ENCODE measurements at places on chromosomes 11 and 22.

DNA sequence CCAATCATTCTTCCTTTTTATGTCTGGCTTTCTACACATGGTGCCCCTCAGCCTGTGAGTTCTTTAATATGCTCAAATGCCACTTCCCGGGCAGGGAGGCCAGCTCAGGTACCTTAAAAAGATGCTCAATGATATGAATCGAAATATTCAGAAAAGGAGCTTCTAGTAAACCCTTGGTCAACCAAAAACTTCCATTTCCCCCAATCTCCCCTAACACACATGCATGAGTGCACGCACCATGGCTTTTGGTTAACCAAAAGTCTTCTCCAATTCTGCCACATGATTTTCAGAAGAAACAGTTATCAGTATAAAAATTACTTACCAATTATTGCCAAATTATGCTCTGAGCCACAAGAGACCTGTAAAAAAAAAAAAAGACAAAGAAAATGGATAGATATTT is 135.0 kb downstream of the SERGEF start:
- no peak for DNase-seq

DNA sequence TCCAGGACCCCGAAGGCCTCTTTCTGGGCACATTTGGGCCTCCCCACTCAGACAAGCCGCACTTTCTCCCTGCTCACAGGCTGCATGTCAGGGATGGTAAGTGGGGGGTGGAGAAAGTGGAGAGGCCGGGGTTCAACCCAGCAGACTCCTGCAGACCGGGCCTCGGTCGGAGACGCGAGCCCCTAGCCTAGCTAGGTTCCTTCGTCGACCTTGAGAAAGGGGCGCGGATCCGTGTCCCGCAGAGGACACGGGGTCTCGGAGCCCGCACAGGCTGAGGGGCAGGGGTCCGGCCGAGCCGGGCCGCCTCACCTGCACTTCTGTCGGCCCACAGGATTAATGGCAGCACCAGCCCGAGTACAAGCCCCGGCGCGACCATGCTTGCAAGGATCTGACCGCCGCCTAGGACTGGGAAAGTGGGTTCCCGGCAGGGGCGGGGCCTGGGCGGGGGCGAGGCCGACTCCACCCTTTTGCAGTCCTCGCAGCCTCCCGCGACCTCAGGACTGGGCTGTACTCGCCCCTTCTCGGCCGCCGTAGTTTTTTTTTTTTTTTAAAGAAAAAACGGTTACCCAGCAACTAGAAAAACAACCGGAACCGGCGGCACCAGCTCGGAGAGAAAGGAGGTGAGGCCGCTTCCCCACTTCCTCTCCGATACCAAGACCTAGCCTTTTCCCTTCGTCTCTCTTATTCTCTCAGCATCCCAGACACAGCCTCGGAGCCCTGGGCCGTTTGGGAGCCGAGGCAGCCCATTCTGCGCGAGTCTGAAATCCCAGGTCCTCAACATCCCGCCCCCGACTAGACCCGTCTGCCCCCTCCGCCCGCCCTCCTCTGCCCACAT is at the start of the genes SIAE and SPA17:
Gene SIAE (minus strand): TSS at position 407 of the 835 bp plus-strand sequence. CDS start 31 bp downstream, at position 376.
Gene SPA17 (plus strand): TSS at position 572 of the 835 bp plus-strand sequence. CDS start 1,361 bp downstream, outside the sequence.
- peak; percentile 99 for DNase-seq

- no peak for DNase-seq
These were observed 37.0 kb upstream of the HEPHL1 start for GRCh38 chr11:93984196-93984567.

DNA sequence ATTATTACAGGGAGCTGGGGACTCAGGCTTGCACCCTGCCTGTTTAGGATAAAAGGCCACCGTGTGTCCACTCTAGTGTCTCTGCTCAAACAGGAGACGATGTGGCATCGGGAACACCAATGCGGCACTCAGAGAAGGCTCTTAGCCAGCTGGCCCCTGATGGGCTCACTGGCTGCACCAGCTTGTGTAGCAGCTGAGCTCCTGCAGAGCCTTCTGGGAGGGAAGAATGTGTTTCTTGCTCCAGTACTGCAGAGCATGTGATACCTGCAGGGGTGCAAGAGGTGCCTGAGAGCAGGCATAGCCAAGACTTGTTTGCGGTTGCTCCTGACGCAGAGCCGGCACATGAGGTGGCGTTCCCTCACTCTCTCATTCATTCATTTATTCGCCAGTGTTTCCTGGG is 44.4 kb upstream of the KCNQ1OT1 start:
- no peak for DNase-seq

DNA sequence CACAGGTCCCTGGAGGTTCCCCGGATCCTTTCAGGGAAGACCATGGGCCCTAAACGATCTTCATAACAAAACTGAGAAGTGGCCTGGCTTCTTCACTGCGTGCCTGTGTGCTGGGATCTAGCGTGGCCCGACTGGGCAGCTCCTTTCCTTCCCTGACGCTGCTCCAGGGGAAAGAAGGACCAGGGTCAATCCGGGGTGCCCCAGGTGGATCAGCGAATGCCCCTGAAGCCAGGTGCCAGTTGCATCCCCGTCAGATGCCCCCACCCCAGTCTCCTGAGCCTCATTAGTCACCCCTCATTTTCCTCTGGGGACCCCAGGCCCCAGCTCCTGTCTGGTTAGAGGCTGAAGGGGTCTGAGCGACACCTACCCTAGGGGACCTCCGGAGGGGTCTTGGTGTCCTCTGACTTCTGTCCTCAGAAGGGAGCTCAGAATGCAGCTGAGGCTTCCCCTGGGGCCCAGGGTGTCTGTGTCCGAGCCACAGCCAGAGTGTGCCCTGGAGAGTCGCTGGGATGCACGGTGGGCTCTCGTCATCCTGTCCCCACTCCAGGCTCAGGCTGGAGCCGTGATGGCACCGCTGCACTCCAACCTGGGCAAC is 18.7 kb upstream of the MUC6 start:
- DNase-seq: no peak

GRCh38 chr11:103587901-103588788 is 448.3 kb upstream of the DDI1 start:
- DNase-seq: no peak

DNA sequence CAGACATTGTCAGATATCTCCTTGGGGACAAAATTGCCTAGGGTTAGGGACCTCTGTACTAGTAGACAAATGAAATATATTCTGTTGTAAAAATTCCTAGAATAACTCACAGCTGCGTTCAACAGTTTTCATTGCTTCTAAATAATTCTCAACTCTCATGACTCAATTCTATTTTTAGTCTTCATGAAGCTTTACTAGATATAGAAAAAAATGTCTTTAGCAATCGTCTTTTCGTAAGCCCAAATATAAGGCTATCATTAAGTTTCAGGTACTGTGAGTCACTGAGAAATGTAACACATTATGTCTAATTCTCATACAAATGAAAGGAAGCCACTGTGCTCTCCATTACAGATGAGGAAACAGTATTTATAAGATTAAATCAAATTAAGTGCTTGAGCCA is 6.4 kb downstream of the MMP12 start:
- no peak for DNase-seq

- no peak for DNase-seq
These were observed 126.7 kb downstream of the CTTN start for GRCh38 chr11:70525006-70525405.

GRCh38 chr11:103167166-103167565 is 57.9 kb downstream of the DYNC2H1 start:
- no peak for DNase-seq

- no peak for DNase-seq
These were observed 37.2 kb downstream of the FAR1 start for GRCh38 chr11:13705710-13706109.

GRCh38 chr22:33076343-33076742 is 18.2 kb upstream of the SYN3 start:
- peak; percentile 2 for DNase-seq

DNA sequence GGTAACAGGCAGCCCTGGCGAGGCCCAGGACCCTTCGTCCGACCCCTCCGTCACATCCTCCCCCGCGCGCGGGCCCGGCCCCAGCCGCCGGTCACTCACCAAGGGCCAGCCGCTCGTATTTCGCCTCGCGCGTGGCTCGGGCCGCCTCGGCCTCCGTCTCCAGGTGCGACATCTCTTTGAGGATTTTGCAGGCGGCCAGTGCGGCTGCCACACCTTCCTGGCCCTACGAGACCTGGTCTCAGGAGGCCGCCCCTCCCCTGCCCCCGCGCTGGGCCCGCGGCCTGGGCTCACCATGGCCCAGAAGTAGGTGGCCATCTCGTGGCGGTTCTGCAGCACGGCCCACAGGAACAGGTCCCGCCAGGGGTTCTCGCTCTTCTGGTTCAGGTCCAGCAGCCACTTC is 14.1 kb downstream of the TSSC4 start:
- no peak for DNase-seq

GRCh38 chr11:83035070-83035854 is 36.4 kb downstream of the RAB30 start:
- no peak for DNase-seq

DNA sequence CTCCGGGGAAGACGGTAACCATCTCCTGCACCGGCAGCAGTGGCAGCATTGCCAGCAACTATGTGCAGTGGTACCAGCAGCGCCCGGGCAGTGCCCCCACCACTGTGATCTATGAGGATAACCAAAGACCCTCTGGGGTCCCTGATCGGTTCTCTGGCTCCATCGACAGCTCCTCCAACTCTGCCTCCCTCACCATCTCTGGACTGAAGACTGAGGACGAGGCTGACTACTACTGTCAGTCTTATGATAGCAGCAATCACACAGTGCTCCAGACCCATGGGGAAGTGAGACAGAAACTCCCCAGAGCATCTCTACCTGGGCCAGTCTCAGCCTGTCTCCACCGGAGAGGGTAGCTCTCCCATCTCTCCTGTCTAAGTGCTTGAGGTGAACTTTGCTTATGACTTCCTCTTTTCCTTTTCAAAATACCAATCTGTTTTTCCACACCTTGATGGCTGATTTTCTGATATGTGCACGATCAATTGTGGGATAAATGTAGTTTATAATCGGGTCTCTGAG is 48.5 kb upstream of the VPREB1 start:
- no peak for DNase-seq

DNA sequence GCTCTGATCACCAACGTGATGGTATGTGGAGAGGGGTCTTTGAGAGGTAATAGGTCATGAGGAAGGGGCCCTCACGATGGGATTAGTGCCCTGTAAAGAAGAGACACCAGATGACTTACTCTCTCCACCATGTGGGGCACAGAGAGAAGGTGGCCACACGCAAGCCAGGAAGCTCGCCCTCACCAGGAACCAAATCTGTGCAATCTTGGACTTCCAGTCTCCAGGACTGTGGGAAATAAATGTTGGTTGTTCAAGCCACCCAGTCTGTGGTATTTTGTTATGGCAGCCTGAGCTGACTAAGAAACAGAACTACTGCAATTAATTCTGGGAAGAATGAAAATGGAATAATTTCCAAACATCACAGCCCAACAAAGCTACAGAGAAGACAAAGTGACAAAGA is 117.5 kb downstream of the SNX19 start:
- peak; percentile 15 for DNase-seq

DNA sequence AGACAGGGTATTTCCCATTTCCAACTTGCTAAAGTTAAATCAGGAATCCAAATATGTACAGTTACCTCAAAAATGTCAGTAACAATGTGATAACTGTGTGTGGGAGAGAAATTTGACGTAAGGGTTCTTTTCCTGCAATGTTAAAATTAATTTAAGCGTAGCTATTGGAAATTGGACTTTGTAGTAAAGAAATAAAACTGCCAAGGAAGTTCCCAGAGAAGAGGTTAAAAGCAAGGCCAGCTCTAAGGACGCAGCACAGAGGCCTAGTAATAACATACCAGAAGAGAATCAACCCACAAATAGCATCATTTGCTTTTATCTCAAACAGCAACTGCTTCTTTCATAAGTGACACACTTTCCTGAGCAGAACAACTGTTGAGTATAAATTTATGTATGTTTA is 36.8 kb upstream of the GRIA4 start:
- DNase-seq: no peak

DNA sequence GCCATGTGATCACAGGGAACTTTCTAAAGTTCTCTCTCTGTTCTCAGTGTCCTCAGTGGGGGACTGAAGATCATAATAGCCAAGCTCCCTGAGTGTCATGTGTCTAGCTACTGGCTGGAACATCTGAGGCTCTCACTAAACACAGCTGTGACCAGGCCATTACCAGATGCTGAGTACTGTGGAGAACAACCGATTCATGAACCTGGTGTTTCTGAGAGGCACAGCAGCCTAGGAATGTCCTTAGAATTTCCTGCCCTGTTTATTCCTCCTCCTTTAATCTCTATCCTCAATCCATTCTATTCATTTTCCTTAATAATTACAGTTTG is 93.0 kb downstream of the ME3 start:
- no peak for DNase-seq

- DNase-seq: no peak
These were observed 45.6 kb downstream of the DENND5A start for GRCh38 chr11:9219572-9219971.

- DNase-seq: no peak
These were observed 48.6 kb downstream of the SESN3 start for GRCh38 chr11:95182397-95182796.

DNA sequence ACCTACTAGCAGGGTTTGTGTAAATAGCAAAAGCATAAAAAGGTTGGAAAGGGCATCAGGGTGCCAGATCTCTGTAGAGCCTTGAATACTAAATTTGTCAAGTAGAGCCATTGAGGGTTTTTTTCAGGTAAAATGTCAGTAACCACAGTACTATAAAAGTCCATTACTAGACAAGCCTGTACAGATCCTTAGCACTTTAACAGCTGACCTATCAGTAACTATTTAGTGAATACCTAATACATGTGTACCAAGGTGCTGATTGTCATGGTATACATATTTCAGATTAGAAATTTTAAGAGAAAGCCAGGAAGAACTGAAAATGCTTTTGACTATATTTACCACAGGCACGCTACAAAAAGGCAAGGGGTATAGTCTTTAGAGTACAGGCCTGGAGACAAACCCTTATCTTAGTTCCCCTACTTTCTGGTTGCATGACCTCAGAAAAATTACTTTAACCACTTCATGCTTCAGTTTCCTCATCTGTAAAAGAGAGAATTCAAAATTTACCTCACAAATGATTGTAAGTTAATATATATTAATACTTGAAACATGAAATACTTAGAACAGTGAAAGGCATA is 57.9 kb downstream of the RAB38 start:
- DNase-seq: peak; percentile 72

- no peak for DNase-seq
These were observed 223.9 kb upstream of the ZBED5 start for GRCh38 chr11:11081776-11082175.

- DNase-seq: peak; percentile 96
These were observed 422.4 kb downstream of the TENM4 start for GRCh38 chr11:79018371-79018849.

GRCh38 chr11:8093931-8094575 is 13.0 kb downstream of the TUB start:
- DNase-seq: no peak

- no peak for DNase-seq
These were observed 400.4 kb downstream of the TBC1D22A start for GRCh38 chr22:47162865-47163264.

GRCh38 chr11:61955422-61956135 is 5.4 kb downstream of the BEST1 start:
- no peak for DNase-seq

DNA sequence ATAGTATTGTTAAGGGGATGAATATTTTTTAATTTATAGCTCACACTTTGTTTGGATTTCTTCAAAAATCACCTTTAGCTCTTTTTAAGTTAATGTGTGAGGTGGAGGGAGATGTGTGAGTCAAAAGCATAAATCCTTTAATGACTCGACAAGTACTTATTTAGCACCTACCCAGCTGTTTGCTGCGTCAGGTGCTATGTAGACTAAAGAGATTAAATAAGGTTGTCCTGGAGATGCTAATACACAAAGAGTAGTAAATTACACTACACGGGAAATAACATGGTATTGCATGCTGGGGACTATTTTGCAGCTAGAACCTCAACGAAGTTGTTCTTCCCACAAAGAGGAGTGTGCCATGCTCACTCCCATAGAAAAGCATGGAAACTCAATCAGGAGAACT is 583.3 kb upstream of the TENM4 start:
- no peak for DNase-seq

Data from OCI-M1 (cell line).